ENCODE measurements at places on chromosomes 16 and 17.

DNA sequence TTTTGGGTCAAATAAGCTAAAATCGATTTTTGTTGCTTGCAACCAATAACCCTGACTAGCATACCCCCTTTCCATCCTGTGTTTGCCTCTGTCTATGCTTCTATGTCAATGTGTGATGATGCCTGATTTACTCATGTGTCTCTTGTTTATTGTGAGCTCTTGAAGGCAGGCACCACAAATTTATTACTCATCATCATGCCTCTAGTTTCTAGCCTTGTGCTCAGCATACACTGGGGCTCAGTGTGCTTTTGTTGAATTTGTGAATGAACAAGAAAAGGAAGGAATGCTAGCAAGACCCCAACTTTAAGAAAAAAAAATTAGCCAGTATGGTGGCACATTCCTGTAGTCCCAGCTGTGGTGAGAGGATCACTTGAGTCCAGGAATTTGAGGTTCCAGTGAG lies 119.1 kb upstream of the GPR139 start:
- DNase-seq = no peak

DNA sequence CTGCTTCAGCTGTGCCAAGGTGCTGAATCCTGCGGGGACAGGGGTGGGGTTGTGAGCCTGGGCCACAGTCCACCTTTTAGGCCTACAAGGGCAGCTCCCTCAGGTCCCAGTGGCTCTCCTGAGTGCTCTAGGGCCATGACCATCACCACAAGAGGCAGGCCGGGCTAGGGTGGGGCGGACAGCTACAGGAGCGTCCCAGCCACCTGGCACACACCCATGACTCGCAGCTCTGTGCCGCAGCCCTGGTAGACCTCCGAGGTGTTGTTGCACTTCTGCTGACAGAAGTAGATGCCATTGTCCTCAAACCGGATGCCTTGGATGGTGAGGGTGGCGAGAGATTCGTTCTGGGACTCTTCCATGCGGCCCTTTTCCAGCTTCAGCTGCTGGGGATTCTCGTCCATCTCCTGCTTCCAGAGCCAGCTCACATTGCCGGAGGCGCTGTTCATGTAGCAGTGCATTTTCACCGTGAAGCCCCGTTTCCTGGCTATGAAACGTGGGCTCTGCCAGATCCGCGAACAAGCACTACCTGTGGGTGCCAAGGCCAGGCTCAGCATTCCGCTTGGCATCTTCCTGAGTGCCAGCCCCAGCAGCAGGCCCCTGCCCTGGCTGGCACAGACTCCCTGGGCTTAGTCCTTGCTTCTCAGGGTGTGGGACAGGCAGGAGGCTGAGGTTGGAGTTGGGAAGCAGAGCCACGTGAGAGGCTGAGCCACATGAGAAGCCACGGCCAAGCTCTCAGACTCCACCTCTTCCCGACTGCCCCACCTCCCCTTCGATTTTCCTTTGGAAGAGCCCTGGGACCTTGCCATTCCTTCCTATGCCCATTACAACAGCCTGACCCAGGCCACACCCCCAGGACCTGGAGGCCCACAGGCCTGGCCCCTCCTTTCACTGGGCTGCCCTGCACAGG lies 2.0 kb downstream of the CD79B start:
- no peak for DNase-seq

GRCh38 chr17:77968788-77969187 lies 10.3 kb downstream of the TNRC6C start:
- no peak for DNase-seq

DNA sequence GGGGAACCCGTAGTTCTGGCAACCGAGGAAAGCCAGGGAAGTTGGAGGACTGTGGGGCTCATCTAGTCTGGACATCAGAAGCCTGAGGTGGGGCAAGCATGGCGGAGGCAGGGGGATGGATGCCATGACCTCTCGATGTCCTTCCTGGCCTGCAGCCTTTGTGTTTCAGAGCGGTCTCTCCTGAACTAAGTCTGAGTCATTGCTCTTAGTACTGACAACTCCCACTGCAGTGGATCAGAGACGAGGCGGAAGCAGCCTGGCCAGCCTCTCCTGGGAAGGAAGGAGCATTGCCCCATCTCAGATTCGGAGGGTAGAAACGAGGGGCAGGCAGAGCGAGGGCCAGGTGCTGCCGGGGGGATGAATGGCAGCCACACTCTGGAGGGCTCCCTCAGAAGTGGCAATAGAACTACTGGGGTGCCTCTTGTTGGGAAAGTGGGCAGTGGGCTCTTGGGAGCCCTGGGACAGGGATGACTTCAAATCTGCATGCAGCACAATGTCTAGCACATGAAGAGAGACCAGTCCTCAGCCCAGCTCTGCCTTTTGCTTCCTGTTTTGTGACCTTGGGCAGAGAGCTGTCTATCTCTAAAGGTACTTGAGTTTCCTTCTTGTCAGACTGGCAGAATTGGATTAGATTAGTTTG lies 3.6 kb upstream of the STAC2 start:
- DNase-seq = no peak

GRCh38 chr17:64357191-64357981 lies 33.3 kb downstream of the PECAM1 start:
- DNase-seq = no peak

GRCh38 chr16:89801800-89802199 lies 14.6 kb downstream of the FANCA start:
- DNase-seq = no peak

DNA sequence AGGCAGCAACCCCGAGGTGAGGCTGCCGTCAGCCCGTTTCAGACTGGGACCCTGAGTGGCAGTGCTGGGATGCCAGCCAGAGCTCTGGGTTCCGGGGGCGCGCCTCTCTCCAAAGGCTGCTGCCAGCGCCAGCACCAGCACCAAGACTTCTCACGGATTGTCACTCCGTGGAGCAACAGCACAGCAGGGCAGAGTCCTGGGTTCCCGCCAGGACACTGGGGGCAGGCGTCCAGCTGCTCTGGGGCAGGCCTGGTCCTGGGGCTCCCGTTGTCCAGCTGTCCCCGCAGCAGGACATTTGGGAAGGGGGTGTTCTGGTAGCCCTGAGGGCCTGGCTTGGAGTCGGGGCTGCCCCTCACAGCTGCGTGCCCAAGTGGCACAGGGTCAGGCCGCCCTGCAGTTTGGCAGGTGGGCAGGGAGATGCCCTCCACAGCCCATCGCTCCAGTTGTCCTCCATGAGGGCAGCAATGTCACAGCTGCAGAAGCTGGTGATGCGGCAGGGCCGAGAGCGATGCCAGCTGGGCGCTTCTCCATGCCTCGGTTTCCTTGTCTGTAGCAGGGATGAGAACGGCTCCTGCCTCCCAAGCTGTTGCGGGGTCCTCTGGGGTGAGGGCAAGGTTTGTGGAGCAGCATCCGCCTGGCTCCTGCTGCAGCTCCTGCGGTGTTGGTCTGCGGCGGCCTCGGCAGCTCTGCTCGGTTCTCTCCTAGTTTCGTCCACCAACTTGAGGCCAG lies 137.3 kb upstream of the CIBAR2 start:
- DNase-seq = no peak

GRCh38 chr16:69100071-69100691 lies 5.3 kb upstream of the HAS3 start:
- DNase-seq = no peak

GRCh38 chr17:73777131-73777449 lies 132.8 kb upstream of the SDK2 start:
- DNase-seq = no peak

- no peak for DNase-seq
These were observed 9.8 kb downstream of the SLC38A10 start for GRCh38 chr17:81285179-81285878.

GRCh38 chr17:18218756-18219415 lies 6.5 kb upstream of the LLGL1 start:
- DNase-seq = no peak

DNA sequence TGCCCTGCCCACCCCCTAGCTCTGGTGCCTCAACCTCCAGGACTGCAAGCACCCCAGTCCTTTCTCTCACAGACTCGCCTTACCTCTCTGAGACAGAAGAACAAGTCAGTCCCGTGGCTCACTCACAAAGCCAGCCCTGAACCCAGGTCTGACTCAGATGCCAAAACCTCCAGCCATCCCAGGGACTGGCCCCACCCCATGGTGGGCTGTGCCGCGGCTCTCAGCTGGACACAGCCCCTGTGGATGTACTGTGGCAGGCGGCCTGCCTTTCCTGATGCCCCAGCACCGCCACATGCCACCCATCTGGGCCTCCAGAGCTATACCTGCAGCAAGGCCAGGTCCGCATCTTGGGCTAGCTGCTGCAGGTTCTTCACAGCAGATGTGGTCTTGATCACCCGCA lies 19.8 kb downstream of the MPG start:
- DNase-seq = no peak

- DNase-seq = no peak
These were observed 10.2 kb downstream of the CFAP20 start for GRCh38 chr16:58118801-58119508.

DNA sequence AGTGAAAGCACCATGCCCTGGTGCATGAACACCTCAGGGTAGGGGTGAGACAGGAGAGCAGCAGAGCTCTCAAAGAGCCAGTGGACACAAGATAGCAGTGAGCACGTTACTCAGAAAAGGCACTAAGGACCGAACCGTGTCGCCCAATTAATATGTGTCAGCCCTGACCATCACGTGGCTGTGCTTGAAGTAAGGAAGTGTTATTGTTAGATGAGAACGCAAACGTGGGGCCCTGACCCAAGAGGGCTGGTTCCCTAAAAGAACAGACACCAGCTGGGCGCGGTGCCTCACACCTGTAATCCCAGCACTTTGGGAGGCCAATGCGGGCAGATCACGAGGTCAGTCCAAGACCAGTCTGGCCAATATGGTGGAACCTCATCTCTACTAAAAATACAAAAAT lies 16.3 kb downstream of the AXIN1 start:
- DNase-seq = no peak

DNA sequence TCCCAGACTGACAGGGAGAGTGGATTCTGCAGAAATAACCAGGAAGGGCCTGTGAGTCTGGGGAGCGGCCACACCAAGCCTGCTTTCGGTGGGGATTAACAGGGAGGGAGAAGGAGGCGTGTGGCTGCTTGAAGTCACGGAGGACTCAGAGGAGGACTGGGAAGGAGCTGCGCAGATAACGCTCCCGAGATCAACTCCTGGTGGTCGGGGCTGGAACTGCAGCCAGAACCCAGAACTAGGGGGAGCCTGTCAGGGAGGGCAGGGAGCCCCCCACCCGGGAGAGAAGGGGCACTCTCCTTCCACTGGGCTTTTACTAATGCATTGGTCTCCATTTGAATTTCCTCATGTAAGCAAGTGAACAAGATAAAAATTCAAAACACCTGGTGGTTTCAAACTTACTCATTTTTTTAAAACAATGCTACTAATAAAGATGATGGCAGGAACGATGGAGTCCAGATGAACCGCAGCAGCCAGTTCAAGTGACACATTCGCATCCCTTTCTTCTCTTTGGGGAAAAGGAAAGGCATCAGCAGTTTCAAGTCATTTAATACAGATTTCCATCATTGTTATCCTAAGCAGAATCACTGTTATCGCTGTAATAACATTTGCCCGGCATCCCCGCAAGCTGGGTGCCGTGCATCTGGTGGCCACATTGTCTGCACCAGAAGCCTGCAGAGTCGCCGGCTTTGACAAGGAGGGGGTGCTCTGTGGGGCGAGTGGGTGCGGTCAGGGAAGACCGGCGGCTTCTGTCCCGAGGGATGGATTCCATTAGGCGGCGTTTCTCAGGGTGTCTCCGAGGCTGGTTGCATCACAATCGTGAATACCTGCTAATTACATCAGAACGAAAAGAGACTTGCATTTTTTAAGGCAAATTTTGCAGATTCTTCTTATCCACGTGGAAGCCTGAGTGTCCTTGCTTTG lies 183.0 kb downstream of the FOXL1 start:
- DNase-seq = no peak

DNA sequence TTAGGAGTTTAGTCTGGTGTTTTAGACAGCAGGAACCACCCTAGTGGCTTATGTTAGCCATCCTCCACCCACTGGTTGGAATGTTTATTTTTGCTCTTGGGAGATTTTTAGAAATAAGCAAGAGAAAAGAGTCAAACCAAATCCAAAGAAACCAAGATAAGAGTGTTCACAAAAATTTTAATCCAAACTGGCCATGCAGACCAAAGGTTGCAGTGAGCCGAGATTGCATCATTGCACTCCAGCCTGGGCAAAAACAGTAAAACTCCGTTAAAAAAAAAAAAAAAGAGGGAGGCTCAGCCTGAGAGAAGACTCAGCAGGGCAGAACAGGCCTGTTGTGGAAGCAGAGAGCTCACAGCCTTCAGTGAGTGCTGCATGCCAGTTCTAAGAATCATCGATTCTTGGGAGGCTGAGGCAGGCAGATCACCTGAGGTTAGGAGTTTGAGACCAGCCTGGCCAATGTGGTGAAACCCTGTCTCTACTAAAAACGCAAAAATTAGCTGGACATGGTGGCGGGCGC lies 12.2 kb upstream of the C16orf54 start:
- no peak for DNase-seq

- no peak for DNase-seq
These were observed 2.0 kb downstream of the PRAC2 start for GRCh38 chr17:48725004-48725287.

- no peak for DNase-seq
These were observed 17.2 kb upstream of the ALOX15 start for GRCh38 chr17:4658478-4659305.

- no peak for DNase-seq
These were observed 135.4 kb upstream of the SOX9 start for GRCh38 chr17:71985111-71986039.

- DNase-seq = no peak
These were observed 18.3 kb upstream of the CCL5 start for GRCh38 chr17:35898283-35899070.

- no peak for DNase-seq
These were observed 53.1 kb downstream of the MRC2 start for GRCh38 chr17:62680541-62681052.

DNA sequence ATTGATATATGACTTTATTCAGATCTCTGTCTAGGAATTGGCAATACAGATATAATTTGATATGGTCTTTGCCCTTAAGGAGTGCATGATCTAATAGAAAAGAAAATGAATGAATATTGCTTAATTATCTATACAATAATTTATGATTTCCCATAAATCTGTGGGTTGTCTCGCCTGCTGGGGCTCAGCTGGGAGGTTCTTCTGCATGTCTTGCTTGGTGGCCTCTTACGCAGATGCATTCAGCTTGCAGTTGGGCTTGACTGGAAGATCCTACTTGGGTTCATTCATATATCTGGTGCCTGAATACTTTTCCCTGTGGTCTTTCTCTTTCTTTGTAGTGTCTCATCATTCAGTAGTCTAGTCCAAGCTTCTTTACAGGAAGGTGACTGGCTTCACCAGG lies 34.0 kb upstream of the GOT2 start:
- DNase-seq = no peak

DNA sequence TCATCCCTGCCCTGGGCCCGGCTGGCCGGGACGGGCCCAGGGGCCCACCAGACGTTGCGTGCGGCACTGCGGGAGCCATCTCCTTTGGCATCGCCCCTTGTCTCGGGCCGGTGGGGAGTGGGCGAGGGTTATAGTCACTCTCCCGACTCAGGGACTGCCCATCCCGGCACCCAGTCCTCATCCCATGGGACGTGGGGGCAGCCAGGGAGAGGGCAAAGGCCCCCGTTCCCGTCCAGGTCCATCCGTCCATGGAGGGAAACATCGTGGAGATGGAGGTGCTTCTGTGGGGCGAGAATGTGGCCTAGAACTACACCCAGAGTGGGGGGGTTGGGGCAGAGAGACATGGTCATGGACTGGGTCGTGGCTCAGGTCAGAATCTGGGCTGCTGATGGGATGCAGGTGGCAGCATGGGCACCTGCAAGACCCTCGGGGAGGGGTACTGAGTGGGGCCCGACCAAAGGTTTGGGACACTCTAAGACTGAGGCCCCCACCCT lies 2.4 kb upstream of the WDR90 start:
- no peak for DNase-seq
